ENCODE measurements at places on chromosomes 7 and 10.

DNA sequence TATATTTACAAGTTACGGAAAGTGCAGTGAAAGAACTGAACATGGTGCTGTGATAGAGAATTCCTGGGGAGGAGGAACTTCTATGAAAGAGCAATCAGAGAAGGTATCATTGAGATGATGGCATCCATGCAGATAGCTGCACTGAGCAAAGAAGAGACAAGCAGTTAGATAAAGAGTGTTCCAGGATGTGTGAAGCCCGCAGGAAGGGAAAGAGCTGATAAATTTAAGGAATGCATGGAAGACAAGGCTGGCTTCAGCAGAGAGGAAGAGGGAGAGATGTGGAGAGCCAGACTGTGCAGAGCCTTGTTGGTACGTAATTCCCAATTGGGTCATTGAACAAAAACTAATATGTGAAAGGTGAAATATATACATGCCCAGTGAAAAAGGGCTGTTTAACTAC, 538.9 kb downstream of the INHBA start:
- no peak for DNase-seq
- no peaks in the 10 kb centered on the region for H3K27me3 ChIP-seq
- no peaks in the 10 kb centered on the region for H3K4me1 ChIP-seq

DNA sequence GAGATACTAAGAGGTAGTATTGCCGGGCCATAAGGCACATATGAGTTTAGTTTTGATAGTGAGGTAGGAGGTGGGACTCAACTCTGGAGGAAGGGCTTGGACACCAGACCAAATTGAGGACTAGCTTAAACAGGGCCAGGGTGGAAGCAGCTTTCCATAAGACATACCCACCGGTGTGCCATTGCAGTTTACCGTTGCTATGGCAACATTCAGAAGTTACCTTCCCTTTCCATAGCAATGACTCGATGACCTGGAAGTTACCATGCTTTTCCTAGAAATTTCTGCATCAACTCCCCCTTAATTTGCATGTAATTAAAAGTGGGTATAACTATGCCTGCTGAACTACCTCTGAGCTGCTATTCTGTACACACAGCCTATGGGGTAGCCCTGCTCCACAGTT, 10.9 kb upstream of the SNX10 start:
- H3K4me3 ChIP-seq: no peak overlapping the region
- H3K4me1 ChIP-seq: no peaks in the 10 kb centered on the region
- no peak overlapping the region for H3K27ac ChIP-seq
- no peaks in the 10 kb centered on the region for H3K27me3 ChIP-seq
- no peak for DNase-seq

GRCh38 chr7:142130267-142130666, 18.7 kb downstream of the MGAM2 start:
- peaks cover 3% of the 10 kb centered on the region for H3K4me1 ChIP-seq
- H3K27ac ChIP-seq: no peak overlapping the region
- H3K27me3 ChIP-seq: no peaks in the 10 kb centered on the region
- no peak for DNase-seq
- H3K4me3 ChIP-seq: no peak overlapping the region
- no peaks in the 10 kb centered on the region for H3K36me3 ChIP-seq

GRCh38 chr10:115956225-115957011, 316.6 kb downstream of the GFRA1 start:
- H3K27me3 ChIP-seq: no peaks in the 10 kb centered on the region
- no peak for DNase-seq
- no peaks in the 10 kb centered on the region for H3K36me3 ChIP-seq
- H3K4me3 ChIP-seq: no peak overlapping the region

DNA sequence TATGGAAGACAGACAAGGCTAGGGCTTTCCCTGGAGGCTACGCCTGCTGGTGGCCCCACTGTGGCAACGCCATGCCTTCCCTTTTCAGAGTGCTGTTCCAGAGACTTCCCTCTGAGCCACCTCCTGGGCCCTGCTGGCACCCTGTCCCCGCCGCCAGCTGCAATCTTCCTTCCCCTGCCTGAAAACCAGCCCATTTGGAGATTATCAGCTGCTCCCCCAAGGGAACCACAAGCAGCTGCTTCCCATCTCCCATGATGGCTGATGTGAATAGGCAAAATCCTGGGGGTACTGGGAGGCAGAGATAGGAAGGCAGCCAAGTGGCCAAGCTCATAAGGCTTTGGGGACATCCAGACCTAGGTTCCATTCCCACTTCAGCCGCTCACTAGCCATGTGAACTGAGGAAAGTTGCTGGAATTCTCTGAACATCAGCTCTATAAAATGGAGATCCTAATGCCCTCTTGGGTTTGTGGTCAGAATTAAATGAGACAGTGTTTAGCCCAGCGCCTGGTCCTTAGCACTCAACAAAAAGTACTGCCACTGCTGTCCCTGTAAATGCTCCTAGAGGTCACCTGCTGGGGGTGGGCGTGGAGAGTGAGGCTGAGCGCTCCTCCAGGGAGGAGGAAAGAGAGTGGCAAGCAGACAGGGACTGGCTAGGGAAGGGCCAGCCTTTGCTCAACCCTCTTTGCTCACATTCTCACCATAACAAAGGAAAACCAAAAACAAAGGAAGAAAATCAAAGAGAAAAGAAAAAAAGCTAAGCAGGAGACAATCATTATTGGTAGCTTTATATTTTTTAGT, 5.9 kb downstream of the TSPAN33 start:
- no peak overlapping the region for H3K27ac ChIP-seq
- H3K4me3 ChIP-seq: no peak overlapping the region
- no peak for DNase-seq
- 0 out of 2 replicates have a peak, but pooled peaks cover 3% of the 10 kb centered on the region for H3K4me1 ChIP-seq
- no peaks in the 10 kb centered on the region for H3K27me3 ChIP-seq

DNA sequence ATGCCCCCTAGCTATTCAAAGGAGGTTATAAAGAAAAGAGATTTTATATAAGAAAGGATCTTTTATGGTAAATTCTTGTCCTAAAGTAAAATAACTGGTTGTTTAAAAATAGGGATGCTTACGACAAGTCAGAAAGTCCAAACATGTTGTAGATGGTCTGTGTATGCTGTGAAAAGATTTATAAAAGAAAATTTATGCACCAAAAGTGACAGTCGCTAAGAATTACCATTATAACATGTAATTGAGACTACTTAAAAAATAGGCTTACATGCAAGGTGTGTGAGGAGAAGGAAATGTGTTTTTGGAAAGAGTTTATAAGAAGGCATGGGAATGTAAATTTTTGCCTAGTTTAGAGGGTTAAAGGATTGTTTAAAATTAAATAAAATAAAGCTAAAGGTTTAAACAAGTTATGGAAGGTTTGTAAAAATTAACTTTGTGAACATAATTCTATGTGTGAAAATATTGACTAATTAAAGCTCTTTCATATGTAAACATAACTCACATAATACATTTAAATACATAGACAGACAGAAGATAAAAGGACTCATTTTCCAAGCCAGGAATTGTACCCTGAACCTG, 118.5 kb downstream of the LYZL1 start:
- no peaks in the 10 kb centered on the region for H3K27me3 ChIP-seq
- 0 out of 2 replicates have a peak, but pooled peaks cover under 1% of the 10 kb centered on the region for H3K4me1 ChIP-seq
- H3K4me3 ChIP-seq: no peak overlapping the region
- no peaks in the 10 kb centered on the region for H3K36me3 ChIP-seq

DNA sequence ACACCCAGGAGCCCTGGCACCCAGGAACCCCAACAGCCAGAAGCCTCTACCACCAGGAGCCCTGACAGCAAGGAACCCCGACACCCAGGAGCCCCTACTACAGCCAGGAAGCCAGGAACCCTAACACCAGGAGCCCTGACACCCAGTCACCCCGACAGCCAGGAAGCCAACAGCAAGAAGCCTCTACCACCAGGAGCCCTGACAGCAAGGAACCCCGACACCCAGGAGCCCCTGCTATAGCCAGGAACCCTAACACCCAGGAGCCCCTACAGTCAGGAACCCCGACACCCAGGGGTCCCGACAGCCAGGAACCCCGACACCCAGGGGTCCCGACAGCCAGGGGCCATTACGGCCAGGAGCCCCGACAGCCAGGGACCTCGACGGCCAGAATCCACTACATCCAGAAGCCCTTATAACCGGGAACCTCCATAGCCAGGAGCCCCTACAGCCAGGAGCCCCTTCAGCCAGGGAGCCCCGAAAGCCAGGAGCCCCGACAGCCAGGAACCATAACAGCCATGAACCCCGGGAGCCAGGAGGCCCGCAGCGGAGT, 440 bp upstream of the GLRX3 start:
- H3K36me3 ChIP-seq: no peaks in the 10 kb centered on the region
- DNase-seq: no peak
- H3K27ac ChIP-seq: peak overlapping the region; percentile 50
- peak overlapping the region; percentile 95 for H3K4me3 ChIP-seq
- no peaks in the 10 kb centered on the region for H3K27me3 ChIP-seq

GRCh38 chr7:134771889-134772288, 7.5 kb upstream of the CALD1 start:
- no peaks in the 10 kb centered on the region for H3K27me3 ChIP-seq
- no peak overlapping the region for H3K27ac ChIP-seq
- H3K4me1 ChIP-seq: peaks cover 15% of the 10 kb centered on the region
- no peaks in the 10 kb centered on the region for H3K36me3 ChIP-seq

All from Caco-2 (cell line).